ENCODE measurements at places on chromosomes 12 and 14.

DNA sequence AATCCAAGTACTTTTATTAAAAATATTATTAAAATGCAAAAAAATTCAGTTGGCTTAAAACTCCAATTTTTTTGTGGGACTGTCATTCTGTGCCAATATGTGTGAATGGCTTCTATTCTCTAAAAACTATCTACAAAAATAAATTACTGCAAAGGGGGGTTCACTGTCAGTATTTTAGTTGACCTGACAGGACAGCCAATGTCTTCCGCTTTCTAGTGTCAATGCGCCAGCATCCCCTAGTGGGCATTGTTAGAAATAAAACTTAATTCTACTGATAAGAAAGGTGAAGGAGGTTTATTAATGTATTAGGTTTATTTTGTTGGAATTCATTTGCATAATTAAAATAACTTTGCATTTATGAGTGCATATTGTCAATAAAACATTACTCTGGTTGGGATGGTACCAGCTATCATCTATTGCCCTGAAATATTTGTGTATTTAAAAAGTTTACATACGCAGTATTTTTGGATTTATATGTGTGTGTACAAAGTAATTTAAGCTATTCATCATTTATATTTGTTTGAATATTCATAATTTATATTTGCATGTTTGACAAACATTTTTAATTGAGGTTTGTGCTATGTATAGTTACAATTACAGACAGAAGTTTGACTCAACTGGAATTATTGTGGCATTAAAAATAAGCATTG is 527.2 kb downstream of the FLRT2 start:
- no peak for ATAC-seq

- no peak for ATAC-seq
Measured at GRCh38 chr12:118750666-118751065, 230.7 kb upstream of the SRRM4 start.

DNA sequence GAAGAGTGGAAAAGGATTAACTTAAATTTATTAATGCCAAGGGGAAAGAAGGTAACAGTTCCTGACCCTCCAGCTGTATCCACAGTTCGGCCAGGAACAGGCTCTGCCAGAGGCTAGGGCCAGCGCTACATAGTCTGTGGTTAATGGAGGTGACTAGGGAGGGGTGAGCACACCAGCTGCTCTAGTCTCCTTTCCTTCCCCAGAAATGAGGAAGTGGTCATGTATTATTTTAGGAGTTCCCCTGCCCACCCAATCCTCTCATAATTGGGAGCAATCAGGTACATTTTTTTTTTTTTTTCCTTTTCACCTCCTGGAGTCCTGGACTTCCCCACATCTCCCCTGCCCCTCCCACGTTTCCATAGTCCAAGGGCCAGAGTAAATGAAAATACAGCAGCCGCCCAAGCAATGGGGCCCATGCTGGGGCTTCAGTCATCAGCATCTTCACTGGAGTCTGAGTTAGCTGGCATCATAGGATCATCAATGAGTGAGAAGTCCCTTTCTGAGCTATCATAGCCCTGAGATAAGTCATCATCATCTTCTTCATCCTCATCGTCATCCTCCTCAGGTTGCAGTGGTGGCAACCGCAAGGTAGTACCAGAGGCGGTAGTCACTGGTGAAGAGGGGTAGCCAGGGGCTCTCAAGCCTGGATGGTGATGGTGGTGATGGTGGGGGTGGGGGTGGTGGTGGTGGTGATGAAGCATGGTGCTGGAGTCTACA is 1.5 kb upstream of the SUPT16H start:
- no peak for ATAC-seq

GRCh38 chr14:95664546-95664945 is 21.7 kb upstream of the TCL1B start:
- no peak for ATAC-seq
